ENCODE measurements at places on chromosomes 1 and 21. TPM values are rescaled to one million over a fixed set of nuclear protein-coding genes. Genes with fewer than 3 reads are reported as not detected.

Gene CRNN
- 7.8 TPM for total RNA-seq

Gene FMO1
- total RNA-seq = 3.2 TPM

Gene CA6
- 38.0 TPM for total RNA-seq

Gene GABRD
- total RNA-seq = 5.1 TPM

Gene OR2L8
- not detected for total RNA-seq

Gene IPP
- 11.7 TPM for total RNA-seq

Gene DMBX1
- 0.12 TPM for total RNA-seq

Gene C4BPB
- total RNA-seq = not detected

Gene GJA8
- not detected for total RNA-seq

Gene SLC45A3
- total RNA-seq = 5.1 TPM

Gene ASTN1
- not detected for total RNA-seq

Gene ADAM15
- total RNA-seq = 289 TPM

Gene GJA5
- 2.0 TPM for total RNA-seq

Gene FOXD3
- total RNA-seq = 2.0 TPM

Gene F13B
- total RNA-seq = not detected

Gene FAM72D
- total RNA-seq = 0.53 TPM

Gene PDC
- total RNA-seq = not detected

Gene RHBDL2
- total RNA-seq = 17.0 TPM

Gene SLC9C2
- not detected for total RNA-seq

Gene RHOU
- total RNA-seq = 3.5 TPM

Gene WNT3A
- 1.9 TPM for total RNA-seq

Gene TRPM2
- total RNA-seq = 2.3 TPM

Gene MYOM3
- 1.8 TPM for total RNA-seq

Gene RNU1-2
- total RNA-seq = not detected

Gene AQP10
- not detected for total RNA-seq

Gene STUM
- total RNA-seq = 6.6 TPM

Gene FBXO42
- total RNA-seq = 63.6 TPM

Gene LIN28A
- total RNA-seq = not detected

Gene CELA3A
- total RNA-seq = not detected

Gene AGO1
- 29.5 TPM for total RNA-seq

Gene CLEC20A
- total RNA-seq = not detected

Gene TTLL7
- 0.95 TPM for total RNA-seq

Gene C1orf35
- 34.5 TPM for total RNA-seq

Gene KCTD3
- total RNA-seq = 20.4 TPM

Gene PIGR
- 0.55 TPM for total RNA-seq

Gene IFI44L
- total RNA-seq = 0.84 TPM

Gene FAM131C
- 2.6 TPM for total RNA-seq

Gene KDF1
- total RNA-seq = 36.4 TPM

Gene CELA3B
- total RNA-seq = not detected

Gene HHIPL2
- total RNA-seq = not detected

Gene CYP4A22
- 0.16 TPM for total RNA-seq

Gene ZSWIM5
- total RNA-seq = 1.4 TPM

Measured in lower leg skin (tissue), 4 donors.